HepG2 (cell line): ENCODE measurements at places on chromosomes 2 and 18. TPM values are rescaled to one million over a fixed set of nuclear protein-coding genes. Genes with fewer than 3 reads are reported as not detected.

Gene MOCOS
- 7.7 and 10.1 TPM in 2 replicates for polyA plus RNA-seq

DNA sequence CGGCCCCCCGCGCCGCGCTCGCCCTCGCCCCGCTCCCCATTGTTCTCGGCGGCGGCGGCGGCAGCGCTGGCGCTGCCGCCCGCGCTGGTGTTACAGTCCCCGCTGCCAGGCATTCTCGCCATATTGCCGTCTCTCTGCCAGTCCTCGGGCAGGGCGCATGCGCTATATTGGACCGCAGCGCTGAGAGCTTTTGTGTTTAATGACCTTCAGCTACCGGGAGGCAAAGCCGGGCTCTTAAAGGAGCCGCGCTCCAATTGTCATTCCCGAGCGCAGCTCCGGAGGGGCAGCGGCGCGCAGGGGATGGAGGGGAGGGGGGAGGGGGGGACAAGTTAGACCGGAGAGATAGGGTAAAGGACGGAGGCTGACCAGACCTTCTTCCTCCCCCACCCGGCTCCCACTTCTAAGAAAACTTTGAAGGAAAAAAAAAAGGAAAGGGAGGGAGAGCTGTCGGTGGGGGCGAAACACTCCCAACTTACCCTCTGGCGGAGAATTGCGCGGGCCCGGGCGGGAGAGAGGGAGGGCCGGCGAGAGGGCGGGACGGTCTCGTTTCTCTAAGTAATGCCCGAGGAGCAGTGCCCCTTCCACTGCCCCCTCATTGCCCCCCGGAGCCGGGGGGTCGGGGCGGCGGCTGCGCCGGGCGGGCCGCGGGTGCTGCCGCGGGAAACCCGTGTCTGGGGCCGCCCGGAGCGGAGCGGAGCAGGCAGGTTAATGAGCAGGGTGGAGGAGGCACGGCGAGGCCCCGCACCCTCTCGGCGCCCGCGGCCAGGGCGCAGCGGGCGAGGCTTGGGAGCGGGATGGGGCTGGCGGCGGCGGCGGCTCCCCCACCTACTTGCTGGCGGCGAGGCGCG lies at the start of gene KCTD1:
KCTD1 (minus strand) TSS at position 139 of the 848 bp plus-strand sequence; CDS start at position 122, 17 bp downstream.
- peak; percentile 75 for DNase-seq

DNA sequence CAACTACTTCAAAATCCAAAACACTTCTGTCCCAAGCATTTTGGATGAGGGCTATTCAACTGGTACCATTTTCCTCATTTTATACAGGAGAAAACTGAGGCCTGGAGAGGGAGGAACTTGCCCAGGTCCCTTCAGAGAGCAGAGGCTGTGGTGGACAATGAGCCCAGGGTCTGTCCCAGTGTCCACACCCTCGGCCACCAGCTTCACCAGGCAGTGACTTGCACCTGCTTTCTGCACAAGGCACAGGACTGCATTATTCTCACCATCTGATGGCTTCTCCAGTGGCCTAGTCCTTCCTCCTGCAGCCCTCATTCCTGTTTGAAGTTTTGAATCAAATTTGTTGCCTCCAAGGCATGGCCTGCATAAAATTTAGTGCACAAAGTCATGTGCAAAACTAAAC lies 53.3 kb downstream of the RNF144A start:
- no peak for DNase-seq

- DNase-seq = no peak
These were observed 35.7 kb downstream of the NOL10 start for GRCh38 chr2:10654069-10654468.

DNA sequence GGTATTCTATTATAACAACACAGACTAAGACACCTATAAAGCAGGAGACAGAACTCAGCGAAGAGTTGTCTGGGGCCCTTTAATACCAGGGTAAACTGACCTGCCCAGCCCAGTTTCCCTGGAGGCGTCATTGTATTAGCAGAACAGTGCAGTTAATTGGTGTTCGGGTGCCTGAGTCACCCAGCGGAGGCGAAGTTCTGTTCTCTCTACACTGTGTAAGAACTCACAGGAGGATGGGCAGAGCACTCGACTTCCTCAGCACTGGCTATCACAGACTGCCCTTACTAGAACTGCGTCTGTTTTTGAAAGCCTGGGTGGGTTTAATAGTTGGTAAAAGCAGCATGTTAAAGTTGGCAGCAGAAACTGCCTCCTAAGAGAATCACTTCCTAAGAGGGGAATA lies 106.5 kb upstream of the ATP8B1 start:
- no peak for DNase-seq
